Hypothalamus (tissue), 51 donors: ENCODE measurements at places on chromosomes 2 and 18.

GRCh38 chr2:242011167-242011513 lies 141.6 kb downstream of the RTP5 start:
- DNase-seq = no peak

GRCh38 chr18:11696451-11696850 lies 7.4 kb downstream of the GNAL start:
- DNase-seq = no peak

DNA sequence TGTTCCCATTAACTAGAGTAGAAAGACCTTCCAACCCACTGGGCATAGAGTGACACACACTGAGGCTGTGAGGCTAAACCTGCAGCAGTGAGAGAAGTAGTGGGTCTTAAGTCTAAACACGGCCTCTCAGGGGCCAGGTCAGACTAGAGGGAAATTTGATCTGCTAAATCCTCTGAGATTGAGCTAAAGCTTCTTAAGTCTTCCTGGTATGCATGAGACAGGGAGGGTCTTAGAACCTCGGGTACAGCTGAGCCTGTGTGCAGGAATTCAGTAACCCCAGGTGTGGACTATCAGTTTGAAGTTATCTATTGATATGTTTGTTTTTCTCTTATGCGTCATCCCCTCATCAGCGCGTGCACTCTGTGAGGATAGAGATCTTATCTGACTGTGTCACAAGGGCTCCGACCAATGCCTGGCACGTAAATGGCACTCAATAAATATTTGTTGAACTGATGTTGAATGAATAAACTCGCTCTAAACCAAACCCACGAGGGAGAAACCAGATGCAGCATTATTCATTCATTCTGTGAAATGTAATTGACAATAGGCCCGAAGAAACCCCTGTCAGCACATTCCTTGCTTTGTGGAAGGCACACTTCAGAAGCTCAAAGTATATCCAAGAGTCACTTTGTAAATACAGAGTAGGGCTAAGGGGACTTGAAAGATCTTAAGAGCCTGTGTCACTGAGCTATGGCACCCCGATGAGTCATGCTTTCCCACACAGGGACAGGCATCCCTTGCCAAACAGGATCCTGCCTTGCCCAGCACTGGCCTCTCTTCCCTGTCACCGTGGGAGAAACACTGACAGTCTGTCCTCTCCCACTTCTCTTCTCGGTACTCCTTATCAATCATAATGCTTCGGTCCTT lies 21.7 kb upstream of the RAB10 start:
- DNase-seq = peak; percentile 39

GRCh38 chr18:62953663-62954062 lies 238.3 kb downstream of the PHLPP1 start:
- DNase-seq = no peak

DNA sequence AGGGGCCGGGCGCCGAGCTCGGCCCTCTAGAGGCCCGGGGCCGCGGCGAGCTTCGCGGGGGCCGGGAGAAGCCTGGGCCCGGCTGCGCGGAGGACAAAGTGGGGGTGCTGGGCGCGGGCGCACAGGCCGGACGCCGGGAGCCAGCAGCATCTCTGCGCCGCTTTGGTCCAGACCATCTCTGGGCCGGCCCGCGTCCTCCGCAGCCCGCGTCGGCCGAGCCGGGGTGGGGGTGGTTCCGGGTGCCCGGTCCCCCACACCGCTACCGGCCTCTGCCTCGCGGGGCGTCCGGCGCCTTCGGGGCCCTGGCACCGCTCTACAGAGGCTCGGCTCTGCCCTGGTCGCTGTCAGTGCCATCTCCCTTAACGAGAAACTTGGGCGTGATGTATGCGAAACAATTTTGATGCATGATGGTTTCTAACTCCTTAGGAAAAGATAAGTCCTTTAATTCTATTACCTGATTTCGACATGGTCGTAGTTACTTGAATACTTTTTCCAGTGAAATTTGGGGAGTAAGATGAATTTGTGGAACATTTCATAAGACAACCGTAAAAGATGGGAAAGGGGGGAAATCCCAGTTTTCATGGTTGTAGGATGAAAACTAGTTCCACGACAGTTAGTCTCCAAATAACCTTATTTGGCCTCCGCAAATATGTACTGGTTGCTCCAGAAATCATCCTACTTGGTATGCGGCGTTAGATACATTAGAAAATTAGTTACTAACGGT lies 562 bp downstream of the TWSG1 start:
- DNase-seq = peak; percentile 67

GRCh38 chr2:54725343-54726099 lies 2.1 kb downstream of the EML6 start:
- no peak for DNase-seq

DNA sequence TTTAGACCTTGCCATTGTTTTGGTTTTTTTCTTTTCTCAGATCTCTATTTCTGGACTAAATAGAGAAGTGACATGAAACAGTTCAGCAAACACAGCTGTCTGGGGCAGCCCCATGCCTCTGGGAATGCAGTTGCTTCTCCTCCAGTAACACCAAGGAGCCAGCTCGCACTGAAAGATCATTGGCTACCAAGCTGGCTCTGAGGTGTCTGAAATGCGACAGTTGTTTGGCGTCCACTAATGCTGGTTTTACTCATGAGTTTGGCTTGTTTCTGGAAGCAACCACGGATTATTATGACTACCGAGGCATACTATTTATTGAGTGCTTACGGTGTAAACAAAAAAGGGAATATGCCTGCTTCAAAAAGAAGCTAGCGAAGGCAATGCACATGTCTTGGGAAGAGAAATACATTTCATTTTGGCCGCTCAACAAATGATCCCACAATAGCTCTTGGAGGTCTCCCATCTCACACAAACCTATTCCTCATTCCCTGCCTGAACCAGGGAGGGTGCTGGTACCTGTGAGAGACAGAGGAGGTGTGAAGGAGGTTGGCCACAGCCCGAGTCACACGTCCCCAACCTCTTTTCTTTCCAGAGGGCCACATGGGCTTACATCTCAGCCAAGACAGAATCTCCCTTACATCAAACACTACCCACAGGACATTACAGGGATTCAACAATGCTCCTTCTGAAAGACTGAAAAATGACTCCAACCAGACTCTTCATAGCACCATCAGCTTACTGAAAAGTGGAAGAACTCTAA lies 37.5 kb upstream of the NEB start:
- DNase-seq = no peak

DNA sequence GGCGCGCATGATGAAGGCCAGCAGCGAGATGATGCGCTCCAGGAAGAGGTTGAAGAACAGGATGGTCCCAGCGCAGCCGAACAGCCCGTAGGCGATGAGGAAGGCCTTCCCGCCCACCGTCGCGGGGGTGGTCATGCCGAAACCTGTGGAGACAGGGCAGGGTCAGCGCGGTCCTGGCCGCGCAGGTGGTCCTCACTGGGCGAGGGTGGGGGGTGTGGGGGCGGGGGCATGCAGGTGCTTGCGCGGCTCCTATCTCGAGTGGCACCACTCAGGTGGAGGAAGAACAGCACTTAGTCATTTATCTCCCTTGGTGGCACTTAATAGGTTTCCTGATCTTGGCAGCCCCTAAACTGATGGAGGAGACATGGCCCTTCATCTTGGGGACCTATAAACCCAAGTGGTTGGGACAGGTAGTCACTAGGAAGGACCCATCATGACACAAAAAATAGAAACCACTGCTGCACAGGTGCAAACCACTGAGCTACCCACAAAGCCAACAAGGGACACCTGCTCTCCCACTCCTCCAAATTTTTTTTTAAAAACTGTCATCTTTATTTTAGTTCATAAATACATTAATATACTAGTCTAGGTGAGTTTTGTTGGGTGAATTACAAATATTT lies 118.8 kb downstream of the MSH2 start:
- DNase-seq = no peak

GRCh38 chr2:185187421-185187820 lies 551.2 kb upstream of the FSIP2 start:
- DNase-seq = no peak

GRCh38 chr18:44974174-44974573 lies 293.5 kb downstream of the SETBP1 start:
- no peak for DNase-seq

- DNase-seq = no peak
Observed at GRCh38 chr2:55962915-55963314, 39.3 kb upstream of the EFEMP1 start.

DNA sequence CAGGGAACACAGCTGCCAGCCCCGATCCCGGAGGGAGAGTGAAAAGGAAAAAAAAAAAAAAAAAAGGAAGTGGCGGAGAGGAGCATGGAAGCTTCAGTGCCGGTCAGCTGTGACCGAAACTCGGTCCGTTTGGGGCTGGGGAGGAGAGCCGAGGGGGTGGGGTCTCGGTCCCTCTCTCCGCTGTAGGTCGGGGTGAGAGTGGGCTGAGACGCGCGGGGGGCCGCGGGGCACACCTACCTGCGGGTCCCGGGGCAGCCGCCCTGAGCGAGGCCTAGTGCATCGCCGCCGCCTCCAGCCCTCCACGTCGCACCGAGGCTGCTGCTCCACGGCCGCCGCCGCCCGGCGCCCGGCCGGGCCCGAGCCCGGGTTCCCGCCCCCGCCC lies 536 bp downstream of the VPS54 start:
- DNase-seq = peak; percentile 74

DNA sequence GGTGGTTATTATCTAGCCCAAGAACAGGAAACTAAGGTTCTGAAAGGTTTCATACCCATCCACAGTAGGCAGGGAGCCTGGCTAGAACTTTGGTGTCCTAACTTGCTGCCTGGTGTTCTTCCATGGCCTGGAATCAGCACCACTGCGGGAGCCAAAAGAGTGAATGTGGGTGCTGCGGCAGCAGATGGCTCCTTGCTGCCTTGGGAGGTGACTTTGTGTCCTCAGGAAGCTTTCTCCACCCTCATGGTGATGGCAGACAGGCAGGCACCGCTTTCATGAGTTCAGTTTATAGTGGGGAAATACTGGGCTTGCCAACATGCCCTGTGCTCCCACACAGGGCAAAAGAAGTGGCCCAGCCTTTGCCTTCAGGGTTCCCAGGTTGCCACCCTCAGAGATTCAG lies 385.2 kb downstream of the BCL11A start:
- DNase-seq = no peak

DNA sequence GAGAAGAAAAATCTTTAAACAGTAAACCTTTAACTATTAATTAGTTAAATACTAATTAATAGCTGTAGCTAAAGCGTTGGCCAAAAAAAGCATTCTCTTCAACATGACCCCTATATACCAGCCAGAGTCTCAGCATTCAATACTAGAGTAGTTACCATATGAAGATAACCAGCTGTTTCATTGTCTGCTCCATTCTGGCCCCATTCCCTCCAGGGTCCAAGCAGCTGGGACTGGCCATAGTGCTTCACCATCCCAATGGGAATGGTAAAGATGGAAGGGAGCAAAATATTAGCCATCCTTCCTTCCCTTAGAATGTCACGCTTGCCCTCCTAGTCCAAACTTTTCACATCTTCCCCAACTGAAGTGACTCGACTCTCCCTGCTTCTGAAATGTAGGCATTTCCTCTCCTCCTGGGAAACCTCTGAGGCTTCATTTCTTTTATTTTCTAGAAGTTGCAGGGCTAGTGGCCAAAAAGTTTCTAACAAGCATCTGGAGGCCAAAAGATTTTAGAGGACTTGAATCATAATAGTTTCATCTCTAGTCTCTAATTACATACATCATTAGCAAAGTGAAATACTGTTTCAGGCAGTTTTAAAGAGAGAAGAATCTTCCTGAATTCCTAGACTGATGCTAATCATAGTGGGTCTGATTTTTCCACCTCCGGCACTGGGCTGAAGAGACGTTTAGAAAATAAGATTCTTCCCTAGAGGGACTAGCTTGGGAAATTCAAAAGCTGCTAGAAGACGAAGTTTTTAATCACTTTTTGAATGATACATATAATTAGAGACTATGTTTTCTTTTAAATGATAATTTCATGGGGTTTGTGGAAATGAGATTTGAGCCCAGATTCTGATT lies 52.7 kb downstream of the CCDC68 start:
- no peak for DNase-seq

GRCh38 chr2:195677884-195678283 lies 20.9 kb downstream of the SLC39A10 start:
- DNase-seq = no peak

DNA sequence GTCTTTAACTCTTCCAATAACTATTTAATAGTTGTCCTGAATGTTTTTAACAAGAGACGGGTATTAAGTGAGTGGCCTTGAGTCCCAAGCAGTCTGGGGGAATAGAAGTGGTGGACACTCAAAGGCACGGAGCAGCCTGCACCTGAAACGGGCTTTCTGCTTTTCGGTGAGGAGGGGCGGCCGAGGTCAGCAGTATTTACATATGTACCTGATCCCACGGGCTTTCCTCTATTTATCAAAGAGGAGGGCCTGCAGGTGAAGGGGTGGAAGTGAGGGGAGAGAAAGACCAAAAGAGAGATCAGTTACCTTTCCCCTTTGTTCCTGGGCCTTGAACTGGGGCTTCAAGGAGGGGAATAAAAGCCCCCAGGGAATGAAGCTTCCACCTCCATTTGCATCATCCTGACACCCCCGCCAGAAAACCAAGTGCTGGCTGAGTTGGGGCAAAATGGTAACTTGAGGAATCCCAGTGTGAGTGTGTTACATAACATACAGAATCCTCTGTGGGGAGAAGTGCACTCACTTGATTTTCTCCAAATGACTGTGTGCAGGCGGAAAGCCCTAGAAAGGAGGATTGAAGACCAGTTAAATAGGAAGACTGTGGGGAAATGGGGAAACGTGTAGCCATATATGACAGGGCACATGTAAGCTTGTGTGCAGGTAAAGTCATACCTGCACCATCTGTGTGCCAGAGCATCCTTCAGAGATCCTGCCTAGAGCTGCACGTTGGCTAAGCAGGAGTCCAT lies 12.4 kb downstream of the POU3F3 start:
- DNase-seq = no peak

GRCh38 chr18:76098674-76099411 lies 396.2 kb downstream of the ZNF516 start:
- no peak for DNase-seq

DNA sequence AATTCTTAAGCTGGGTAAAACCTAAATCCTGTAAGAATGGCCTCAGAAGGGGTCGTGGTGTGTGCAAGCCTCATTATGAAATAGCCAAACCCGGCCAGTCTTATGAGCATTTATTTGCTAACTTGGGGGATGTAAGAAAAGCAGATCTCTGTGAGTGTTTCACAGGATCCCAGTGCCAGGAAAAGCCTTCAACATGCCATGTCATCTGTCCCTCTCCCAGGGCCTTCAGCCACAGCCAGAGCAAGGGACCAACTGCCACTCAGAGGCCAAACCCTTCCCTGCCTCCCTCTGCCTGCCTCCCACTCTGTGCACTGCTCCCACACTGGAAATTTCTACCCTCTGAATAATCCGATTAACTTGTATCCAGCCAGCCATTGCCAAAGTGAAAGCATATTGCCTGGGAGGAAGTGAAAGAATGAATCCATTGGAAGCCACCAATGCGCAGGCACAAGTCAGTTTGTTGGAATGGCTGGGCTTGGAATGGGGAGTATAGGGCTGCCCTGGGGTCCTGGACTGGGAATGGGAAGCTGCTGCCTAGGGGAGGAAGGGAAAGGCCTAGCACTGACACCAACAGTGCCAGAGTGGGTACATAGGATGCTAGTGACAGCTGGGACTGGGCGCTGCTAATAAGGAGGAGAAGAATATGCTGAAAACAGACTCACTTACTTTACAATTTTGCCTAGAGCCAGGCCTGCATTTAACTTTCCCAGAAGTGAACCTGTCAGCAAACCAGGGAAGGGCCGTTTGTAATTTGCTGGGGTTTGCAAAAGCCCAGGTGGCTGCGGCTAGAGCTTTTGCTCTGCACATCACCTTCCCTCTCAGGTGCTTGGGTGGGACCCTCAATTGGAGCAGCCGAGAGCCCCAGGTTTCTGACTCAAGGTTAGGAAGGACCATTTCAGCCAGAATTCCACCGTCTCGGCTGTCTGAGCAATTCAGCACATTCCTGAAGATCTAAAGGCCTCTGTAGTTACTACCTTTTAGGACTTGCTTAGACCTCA lies 146.6 kb upstream of the NCK2 start:
- no peak for DNase-seq

- no peak for DNase-seq
Observed at GRCh38 chr2:172214252-172214651, 111.6 kb upstream of the DLX2 start.
